ENCODE measurements at places on chromosomes 11 and 22.

- no peak for DNase-seq
Observed at GRCh38 chr11:124842305-124842704, 22.9 kb upstream of the ROBO3 start.

DNA sequence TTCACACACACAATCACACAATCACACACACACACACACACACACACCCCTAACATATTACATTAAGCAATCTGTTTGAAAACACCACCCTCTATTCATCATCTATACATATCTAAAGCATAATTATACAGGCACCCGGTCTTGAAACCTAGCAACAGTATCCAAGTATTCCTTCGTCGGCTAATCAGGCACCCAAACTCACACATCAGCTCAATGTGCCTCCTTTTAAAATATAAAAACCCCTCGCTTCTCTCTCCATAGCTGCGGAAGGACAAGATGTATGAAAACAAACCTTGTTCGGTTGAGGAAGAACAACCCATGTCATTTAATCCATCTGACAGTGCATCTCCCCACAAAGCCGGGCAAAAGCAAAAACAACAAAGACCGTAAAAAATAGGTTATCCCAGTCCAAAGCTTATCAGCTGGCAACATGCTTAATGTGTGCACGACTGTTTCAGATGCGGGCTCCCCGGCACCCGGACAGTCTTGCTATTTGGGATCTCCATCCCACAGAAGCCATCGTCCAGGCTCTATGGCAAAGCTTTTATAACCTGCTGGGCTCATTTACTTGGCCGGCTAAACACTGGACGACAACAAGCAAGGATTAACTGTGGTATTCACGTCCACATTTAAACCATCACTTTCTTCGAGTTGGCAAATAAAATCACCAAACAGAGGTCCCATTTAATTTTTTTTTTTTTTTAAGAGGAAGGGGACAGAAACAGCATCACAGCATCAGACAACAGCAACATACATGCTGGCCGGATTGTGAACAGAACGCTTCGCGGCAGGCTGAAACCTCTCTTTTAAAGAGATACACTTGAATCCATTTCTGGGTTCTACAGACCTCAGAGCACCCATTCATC, 365.5 kb downstream of the SHANK2 start:
- no peak for DNase-seq

DNA sequence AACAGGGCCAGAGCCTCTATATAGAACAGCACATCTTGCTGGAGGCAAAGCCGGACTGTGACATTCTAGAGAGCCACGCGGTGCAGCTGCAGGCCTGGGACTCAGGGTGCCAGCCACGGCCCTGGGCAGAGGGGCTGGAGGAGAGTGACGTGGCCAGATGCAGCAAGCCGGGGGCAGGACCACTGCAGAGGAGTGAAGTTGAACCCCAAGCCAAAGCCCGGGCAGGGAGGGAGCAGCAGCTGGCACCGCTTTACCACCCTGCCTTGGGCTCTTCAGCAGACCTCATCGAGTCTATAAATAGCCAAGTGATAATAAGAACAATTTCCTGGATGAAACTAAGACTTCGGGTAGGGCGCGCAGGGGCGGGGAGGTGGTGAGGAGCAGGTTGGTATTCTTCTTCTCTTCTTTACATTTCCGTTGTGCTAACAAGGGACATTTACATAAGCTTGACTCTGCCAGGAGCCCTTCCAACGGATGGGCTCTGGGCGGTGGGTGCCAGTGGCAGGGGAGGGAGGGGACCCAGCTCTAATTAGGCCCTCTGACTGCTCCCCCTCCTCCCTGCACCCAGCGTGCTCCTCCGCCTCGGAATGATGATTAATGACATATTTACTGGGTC, 110.2 kb downstream of the ST3GAL4 start:
- DNase-seq = peak; percentile 28

DNA sequence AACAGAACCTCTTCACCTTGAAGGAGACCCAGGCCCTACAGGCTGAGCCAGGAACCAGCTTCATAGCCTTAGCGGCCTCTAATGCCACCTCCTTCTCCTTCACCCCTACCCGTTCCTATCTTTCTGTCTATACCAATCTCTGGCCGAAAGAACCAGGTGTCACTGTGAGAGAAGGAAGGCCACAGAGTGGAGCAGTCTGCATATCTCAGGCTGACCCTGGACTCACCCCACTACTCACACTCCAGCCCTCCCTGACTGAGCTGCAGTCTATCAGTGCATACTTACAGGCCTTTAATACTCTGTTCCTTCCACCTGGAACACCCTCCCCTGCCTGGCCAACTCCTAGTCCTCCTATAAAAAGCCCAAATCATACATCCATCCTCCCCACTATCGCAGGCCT, 32.7 kb downstream of the ARAP1 start:
- DNase-seq = no peak

DNA sequence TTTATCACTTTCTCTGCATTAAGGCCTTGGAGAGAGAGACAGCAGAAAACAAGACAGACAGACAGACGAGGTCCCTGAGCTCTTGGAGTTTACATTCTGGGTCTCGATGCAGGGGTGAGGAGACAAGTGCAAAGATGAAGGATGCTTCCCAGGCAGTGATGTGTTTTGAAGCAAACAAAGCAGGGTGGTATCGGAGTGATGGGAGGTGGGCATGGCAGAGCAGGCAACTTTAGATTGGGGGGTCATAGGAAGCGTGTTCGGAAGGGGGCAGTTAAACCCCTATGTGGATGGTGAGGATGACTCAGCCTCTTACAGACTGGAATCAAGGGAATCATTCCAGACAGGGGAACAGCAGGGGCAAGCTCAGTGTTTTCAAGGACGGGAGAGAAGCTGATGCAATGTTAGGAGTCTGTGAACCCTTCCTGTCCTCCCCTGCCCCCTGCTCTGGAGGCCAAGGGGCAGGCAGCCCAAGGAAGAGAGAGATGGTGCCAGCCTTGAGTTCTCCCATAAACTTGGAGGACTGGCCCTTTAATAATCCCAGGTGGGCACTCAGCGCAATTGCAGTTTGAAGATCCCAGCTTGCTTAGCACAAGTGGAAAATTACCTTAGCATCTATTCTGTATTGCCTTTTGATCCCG, 180.2 kb downstream of the CHST1 start:
- DNase-seq = no peak

DNA sequence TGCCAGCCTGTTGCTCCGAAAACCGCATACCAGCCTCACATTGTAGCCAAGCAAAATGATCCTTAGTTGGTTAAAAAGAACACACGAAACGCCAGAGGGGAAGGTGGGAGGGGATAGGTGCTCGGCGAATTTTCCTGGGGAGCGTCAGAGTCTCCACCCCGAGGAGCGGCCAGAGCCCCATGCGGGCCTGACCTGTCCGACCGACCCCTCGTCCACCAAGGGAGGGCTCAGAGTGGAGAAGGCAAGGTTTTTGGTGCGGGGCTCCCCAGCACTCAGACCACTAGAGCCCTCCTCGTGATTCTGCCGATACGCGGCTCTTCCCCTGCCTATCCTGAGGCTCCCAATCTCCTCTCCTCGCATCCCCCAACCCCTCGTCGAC, 39.6 kb downstream of the DIXDC1 start:
- peak; percentile 23 for DNase-seq

Measured in testis (tissue), 5 donors.